ENCODE measurements at places on chromosomes 7 and 10. TPM values are rescaled to one million over a fixed set of nuclear protein-coding genes. Genes with fewer than 3 reads are reported as not detected.

The ANKMY2 gene
- total RNA-seq: 72.9 TPM

The GRID2IP gene
- total RNA-seq: 1.3 TPM

The RPEL1 gene
- total RNA-seq: not detected

The FIGNL1 gene
- total RNA-seq: 43.8 TPM

The CLCN1 gene
- not detected for total RNA-seq

The VSTM4 gene
- total RNA-seq: 2.2 TPM

The RADIL gene
- total RNA-seq: 6.3 TPM

The PVRIG gene
- not detected for total RNA-seq

The SPDYE1 gene
- not detected for total RNA-seq

The CCDC7 gene
- 124 TPM for total RNA-seq

The PNLIP gene
- not detected for total RNA-seq

The FXYD4 gene
- total RNA-seq: not detected

The TRPV5 gene
- 0.31 TPM for total RNA-seq

The VIPR2 gene
- total RNA-seq: 0.63 TPM

The PDZD8 gene
- 30.4 TPM for total RNA-seq

The MMP21 gene
- 0.31 TPM for total RNA-seq

The NUDT13 gene
- 1.6 TPM for total RNA-seq

The OR2A25 gene
- not detected for total RNA-seq

All from parietal lobe (tissue), 2 donors.